ENCODE measurements at places on chromosomes 2 and 18.

GRCh38 chr18:79396431-79397246 is 909 bp downstream of the NFATC1 start:
- peak; percentile 61 for DNase-seq
- H3K36me3 ChIP-seq: no peaks in the 10 kb centered on the region
- peaks cover 77% of the 10 kb centered on the region for H3K27me3 ChIP-seq
- H3K27ac ChIP-seq: no peak overlapping the region

DNA sequence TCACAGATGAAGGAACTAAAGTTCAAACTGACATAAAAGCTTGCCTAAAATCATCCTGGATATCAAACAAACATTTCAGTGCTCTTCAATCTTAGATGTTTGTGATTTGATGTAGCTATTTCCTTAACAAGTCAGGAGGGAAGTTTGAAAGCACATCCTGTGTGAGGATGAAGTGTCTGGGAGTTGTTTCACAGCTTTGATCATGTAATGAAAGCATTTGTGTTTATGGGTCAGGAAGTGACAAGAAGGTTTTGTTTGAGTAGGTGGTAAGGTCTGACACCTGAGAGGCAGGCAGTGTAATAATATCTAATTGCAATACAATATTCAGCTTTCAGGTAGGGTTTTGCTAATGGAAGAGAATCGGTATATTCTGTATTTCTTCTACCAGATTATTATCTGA is 26.0 kb upstream of the CSRNP3 start:
- H3K36me3 ChIP-seq: no peaks in the 10 kb centered on the region
- no peak for DNase-seq
- H3K4me1 ChIP-seq: no peaks in the 10 kb centered on the region

GRCh38 chr2:223969856-223970255 is 12.6 kb downstream of the MRPL44 start:
- H3K36me3 ChIP-seq: peaks cover 25% of the 10 kb centered on the region
- H3K4me3 ChIP-seq: no peak overlapping the region
- no peaks in the 10 kb centered on the region for H3K27me3 ChIP-seq
- peaks cover 4% of the 10 kb centered on the region for H3K4me1 ChIP-seq
- DNase-seq: no peak
- no peak overlapping the region for H3K27ac ChIP-seq

GRCh38 chr2:164369366-164369765 is 251.9 kb downstream of the GRB14 start:
- no peak for DNase-seq
- H3K4me3 ChIP-seq: no peak overlapping the region
- no peaks in the 10 kb centered on the region for H3K27me3 ChIP-seq

DNA sequence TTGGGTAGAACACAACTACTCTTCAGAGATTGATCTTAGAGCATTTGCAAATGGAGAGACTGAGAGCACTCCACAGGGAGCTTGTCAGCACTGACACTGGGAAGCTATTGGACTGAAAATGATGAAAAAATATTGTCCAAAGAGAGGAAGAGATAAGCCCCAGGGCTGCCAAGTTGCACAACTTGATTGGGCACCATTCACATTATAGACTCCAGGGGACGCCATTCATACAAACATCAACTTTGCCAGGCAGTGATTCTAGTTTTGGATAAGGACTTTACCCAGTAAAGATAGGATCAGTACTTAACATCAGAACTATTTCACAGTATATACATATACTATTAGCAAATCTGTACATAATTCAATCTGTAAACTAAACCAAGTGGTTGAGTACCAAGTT is 79.6 kb upstream of the MYCN start:
- no peaks in the 10 kb centered on the region for H3K4me1 ChIP-seq
- H3K27me3 ChIP-seq: no peaks in the 10 kb centered on the region
- H3K36me3 ChIP-seq: no peaks in the 10 kb centered on the region
- H3K27ac ChIP-seq: no peak overlapping the region

GRCh38 chr2:217360781-217361482 is 501.1 kb upstream of the TNP1 start:
- peaks cover 3% of the 10 kb centered on the region for H3K27me3 ChIP-seq
- H3K4me1 ChIP-seq: peaks cover 19% of the 10 kb centered on the region
- no peak overlapping the region for H3K4me3 ChIP-seq
- peak; percentile 57 for DNase-seq

GRCh38 chr18:13276530-13277520 is 58.3 kb downstream of the LDLRAD4 start:
- no peaks in the 10 kb centered on the region for H3K36me3 ChIP-seq
- no peaks in the 10 kb centered on the region for H3K27me3 ChIP-seq
- peaks cover 23% of the 10 kb centered on the region for H3K4me1 ChIP-seq

- no peaks in the 10 kb centered on the region for H3K36me3 ChIP-seq
- H3K4me3 ChIP-seq: no peak overlapping the region
- no peaks in the 10 kb centered on the region for H3K4me1 ChIP-seq
- no peak overlapping the region for H3K27ac ChIP-seq
- no peaks in the 10 kb centered on the region for H3K27me3 ChIP-seq
Observed at GRCh38 chr2:188678882-188679281, 295.3 kb upstream of the COL3A1 start.

GRCh38 chr18:49616618-49617328 is 54.9 kb downstream of the LIPG start:
- H3K27me3 ChIP-seq: no peaks in the 10 kb centered on the region
- H3K4me1 ChIP-seq: no peaks in the 10 kb centered on the region
- H3K27ac ChIP-seq: no peak overlapping the region
- H3K36me3 ChIP-seq: no peaks in the 10 kb centered on the region
- no peak for DNase-seq

- no peaks in the 10 kb centered on the region for H3K27me3 ChIP-seq
- H3K27ac ChIP-seq: no peak overlapping the region
- no peaks in the 10 kb centered on the region for H3K36me3 ChIP-seq
Observed at GRCh38 chr2:190270298-190270697, 49.3 kb downstream of the HIBCH start.

DNA sequence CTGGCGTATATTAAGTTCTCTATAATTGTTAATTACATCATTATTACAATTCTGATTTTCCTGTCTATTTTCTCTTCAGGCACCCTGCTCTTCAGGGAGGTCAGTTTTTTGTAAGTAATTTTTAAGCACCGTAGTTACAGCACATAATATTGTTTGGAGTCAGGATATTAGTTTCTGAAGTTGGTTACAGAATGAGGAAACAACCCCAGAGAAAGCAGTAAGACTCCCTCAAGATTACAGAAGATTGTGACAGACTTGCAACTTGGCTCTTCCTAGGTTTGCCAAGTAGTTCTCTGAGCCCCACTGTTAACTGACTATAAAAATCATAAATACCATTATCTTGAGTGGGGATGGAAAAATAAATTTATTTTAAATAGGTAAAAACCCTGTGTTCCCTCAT is 921 bp downstream of the RPE start:
- H3K27ac ChIP-seq: no peak overlapping the region
- DNase-seq: peak; percentile 46
- no peaks in the 10 kb centered on the region for H3K36me3 ChIP-seq
- H3K4me3 ChIP-seq: peak overlapping the region; percentile 97
- H3K27me3 ChIP-seq: no peaks in the 10 kb centered on the region
- H3K4me1 ChIP-seq: peaks cover 48% of the 10 kb centered on the region

DNA sequence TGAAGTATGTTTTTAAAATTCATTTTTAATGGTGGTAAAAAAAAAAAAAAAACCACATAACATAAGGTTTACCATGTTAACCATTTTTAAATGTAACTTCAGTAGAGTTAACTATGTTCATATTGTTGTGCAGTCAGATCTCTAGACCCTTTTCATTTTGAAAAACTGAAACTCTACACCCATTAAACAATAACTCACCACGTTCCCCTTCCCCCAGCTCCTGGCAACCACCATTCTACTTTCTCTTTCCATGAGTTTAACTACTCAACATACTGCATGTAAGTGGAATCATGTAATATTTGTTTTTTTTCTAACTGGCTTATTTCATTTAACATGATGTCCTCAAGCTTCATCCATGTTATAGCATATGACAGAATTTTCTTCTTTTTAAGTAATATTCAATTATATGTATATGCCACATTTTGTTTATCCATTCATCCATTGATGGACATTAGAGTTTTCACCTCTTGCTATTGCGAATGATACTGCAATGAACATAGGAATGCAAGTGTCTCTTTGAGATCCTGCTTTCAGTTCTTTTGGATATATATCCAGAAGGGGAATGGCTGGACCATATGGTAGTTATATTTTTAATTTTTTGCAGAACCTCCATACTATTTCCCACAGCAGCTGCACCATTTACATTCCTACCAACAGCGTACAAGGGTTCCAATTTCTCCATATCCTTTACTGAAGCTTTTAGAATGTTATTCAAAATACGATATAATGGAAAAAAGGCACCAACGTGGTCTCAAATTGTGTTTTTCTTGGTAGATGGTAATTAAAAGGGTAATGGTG is 91.0 kb downstream of the SPTBN1 start:
- no peaks in the 10 kb centered on the region for H3K27me3 ChIP-seq
- DNase-seq: no peak
- no peak overlapping the region for H3K4me3 ChIP-seq
- H3K4me1 ChIP-seq: peaks cover 43% of the 10 kb centered on the region
- H3K27ac ChIP-seq: no peak overlapping the region

DNA sequence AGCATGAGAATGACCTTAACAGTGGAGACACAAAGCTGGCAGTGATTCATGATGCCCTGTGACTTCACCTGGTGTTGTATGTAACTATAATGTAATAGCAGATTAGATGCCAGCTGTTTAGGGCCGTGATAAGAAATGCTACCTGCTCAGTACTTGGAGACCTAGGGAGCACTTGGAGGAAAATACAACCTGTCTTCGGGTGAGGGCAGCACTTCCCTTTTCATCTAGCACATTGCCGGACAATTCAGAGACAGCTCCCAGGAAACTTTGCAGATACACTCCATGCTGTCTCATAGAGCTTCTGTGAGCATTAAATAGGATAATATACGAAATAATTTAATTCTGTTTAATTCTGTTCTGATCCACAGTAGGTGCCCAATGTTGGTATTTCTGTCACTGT is 668.5 kb downstream of the TSN start:
- no peaks in the 10 kb centered on the region for H3K27me3 ChIP-seq
- no peak overlapping the region for H3K4me3 ChIP-seq
- no peaks in the 10 kb centered on the region for H3K4me1 ChIP-seq
- DNase-seq: peak; percentile 3
- H3K36me3 ChIP-seq: no peaks in the 10 kb centered on the region

- no peaks in the 10 kb centered on the region for H3K27me3 ChIP-seq
- no peaks in the 10 kb centered on the region for H3K4me1 ChIP-seq
Observed at GRCh38 chr18:61771861-61772260, 120.9 kb downstream of the RNF152 start.

- peak; percentile 91 for DNase-seq
- no peak overlapping the region for H3K27ac ChIP-seq
- H3K27me3 ChIP-seq: no peaks in the 10 kb centered on the region
- peaks cover 29% of the 10 kb centered on the region for H3K4me1 ChIP-seq
Observed at GRCh38 chr18:27713738-27714095, 463.2 kb downstream of the CDH2 start.

DNA sequence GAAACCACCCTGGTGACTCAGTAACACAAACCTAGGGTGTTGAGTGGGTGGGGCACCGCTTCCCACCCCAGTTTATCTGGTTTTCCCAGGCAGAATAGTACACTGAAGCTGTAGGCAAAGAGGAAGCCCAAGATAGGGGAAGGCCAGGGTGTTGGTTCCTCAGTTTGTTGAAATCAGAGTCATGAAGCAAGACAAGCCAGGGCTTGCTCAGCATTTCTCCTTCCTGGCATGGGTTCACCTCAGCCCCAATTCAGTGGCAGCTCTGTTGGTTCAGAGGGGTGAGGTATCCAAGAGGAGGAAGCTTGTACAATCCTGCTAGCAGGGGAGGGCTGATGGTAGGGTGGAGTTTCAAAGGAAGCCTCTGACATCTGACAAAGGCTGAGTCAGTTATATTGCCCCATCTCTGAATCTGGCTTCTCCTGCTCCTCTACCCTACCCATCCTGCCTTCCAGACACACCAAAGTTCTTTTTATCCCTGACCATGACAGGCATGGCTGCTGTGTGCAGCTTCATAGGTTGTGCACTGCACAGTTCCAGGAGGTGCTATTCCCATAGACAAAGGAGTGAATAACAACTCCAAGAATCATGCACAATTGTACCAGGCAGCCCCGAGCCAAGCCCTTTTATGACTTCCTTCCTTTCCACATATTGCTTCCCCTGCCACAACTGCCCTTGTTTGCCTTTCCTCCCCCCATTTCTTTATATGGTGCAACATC is 24.9 kb upstream of the RAB10 start:
- H3K36me3 ChIP-seq: no peaks in the 10 kb centered on the region
- no peak overlapping the region for H3K27ac ChIP-seq
- no peaks in the 10 kb centered on the region for H3K4me1 ChIP-seq
- peak; percentile 92 for DNase-seq
- H3K27me3 ChIP-seq: peaks cover 73% of the 10 kb centered on the region

DNA sequence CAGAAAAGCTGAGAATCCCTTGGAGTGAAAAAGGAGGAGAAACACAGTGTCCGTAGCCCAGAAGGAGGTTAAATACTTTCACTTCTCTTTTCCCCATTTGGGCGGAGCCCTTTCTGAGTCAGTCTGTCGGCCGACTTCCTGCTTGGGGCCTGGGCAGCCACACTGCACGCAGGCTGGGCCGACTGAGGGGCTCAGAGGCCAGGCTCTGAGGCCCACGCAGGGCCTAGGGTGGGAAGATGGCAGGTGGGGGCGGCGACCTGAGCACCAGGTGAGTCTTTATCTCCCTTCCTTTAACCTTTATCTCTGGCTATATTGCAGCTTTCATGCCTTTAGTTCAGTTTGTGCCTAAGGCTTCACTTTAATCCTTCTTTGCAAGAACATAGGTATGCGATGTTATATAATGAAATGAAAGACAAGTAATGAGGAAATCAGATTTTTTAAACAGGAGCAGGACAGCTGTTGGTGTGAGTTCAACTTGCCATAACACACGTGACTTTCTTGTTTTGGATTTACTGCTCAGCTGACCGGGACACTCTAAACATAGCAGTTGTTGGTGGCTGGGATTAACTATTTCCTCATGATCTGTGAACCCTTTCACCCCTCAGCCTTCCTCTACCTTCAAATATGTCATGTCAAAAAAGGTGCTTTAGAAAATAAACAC is at the start of gene SP100:
SP100 (plus strand) TSS at position 141 of the 661 bp plus-strand sequence; CDS start at position 237, 96 bp downstream.
- no peak within 1 kb of the TSS for H3K27ac ChIP-seq
- peak; percentile 84 for DNase-seq
- no peaks in the 10 kb centered on the region for H3K36me3 ChIP-seq
- H3K27me3 ChIP-seq: peaks cover 18% of the 10 kb centered on the region
- H3K4me1 ChIP-seq: no peaks in the 10 kb centered on the region

DNA sequence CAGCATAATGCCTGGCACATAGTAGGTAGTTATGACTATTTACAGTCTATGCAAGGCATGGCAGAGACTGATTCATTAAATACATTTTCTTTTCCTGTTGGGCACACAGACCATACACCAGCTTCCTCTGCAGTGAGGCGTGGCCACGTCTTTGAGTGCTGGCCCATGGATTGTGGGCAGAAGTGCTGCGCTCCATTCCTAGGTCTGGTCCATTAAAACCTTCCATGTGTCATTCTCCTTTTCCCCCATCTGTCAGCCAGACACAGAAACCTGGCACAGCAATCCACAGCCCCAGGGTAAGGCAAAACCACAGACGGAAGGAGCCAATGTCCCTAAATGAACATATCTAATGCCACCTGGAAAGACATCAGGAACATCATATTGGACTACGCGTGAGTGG is 141.9 kb downstream of the TTC32 start:
- H3K27ac ChIP-seq: no peak overlapping the region
- DNase-seq: no peak
- H3K36me3 ChIP-seq: no peaks in the 10 kb centered on the region
- no peaks in the 10 kb centered on the region for H3K27me3 ChIP-seq
- no peak overlapping the region for H3K4me3 ChIP-seq
- H3K4me1 ChIP-seq: no peaks in the 10 kb centered on the region

Measured in cardiac muscle cell (in vitro differentiated cells and primary cell).